ENCODE measurements at places on chromosomes 12 and 14.

DNA sequence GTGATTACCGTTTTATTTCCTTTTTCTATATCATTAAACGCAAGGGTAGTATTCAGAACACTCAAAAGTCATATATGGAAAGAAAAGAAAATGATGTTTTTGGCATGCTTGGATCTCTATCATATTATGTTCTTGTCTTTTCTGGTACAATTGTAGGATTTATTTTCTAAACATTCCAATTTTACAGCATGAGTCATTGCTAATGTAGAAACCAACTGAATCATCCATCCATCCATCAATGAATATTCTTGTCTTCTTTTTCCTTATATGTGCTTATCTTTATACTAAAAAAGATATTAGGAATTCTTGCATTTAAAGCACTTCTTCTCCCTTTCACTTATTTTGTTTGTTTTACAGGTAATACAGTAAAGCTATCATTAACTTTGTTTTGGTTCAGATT is 20.4 kb upstream of the AMIGO2 start:
- no peak for DNase-seq

DNA sequence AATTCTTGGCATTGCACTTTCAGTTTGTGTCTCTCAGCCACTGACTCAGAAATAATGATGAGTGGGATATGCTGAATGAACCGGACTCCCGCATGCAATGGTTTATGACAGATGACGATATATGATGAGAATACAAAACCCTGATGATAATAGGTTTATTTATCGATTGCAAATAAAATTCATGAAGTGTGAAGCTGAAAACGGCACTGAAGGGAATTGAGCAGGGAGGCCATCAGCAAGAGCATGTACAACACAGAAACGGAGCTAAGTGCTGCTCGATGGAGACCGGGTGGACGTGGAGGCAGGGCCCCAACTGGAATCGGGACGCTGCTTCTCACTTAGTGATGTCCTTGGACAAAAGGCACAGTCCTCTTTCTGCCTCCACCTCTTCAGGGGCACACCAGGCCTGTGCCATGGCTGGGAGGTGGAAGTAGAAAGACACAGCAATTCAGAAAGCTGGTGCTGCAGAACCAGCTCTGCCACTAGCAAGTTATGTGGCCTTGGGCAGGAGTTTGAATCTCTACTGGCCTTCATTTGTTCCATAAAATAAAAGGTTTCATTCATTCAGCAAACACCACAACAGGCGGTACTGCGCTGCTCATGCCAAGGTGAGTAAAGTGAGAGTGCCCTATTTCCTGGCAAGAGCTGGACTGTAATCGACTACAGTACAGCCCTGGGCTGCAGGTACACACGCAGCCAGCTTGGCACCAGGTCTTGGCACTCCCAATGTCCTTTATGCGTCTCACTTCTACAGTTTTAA is 117.0 kb downstream of the EGLN3 start:
- DNase-seq, result no peak

- DNase-seq, result no peak
These were observed 240.4 kb upstream of the MGAT4C start for GRCh38 chr12:86496595-86496994.

GRCh38 chr12:53453953-53454640 is 2.2 kb downstream of the PCBP2 start:
- DNase-seq, result no peak

- DNase-seq, result no peak
These were observed 17.2 kb downstream of the NTN4 start for GRCh38 chr12:95773320-95773719.

- no peak for DNase-seq
These were observed 181.4 kb upstream of the BMP4 start for GRCh38 chr14:54138024-54138353.

DNA sequence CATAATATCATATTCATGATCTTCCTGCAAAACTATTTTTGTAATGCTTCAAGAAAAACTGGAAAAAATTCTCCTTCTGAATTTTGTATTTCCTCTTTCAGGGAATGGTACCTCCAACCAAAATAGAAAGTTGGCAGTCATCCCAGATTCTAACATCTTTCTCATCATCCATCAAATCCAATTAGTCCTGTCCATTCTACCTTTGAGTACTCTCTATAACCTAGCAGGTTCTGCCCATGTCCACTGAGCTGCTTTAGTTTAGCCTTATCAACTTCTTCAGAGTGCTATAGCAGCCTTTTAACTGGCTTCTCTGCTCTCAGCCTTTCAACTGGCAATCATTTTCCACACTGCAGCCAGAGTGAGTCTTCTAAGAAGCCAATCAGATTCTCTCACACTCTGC is 236.2 kb downstream of the AKAP6 start:
- DNase-seq, result no peak

DNA sequence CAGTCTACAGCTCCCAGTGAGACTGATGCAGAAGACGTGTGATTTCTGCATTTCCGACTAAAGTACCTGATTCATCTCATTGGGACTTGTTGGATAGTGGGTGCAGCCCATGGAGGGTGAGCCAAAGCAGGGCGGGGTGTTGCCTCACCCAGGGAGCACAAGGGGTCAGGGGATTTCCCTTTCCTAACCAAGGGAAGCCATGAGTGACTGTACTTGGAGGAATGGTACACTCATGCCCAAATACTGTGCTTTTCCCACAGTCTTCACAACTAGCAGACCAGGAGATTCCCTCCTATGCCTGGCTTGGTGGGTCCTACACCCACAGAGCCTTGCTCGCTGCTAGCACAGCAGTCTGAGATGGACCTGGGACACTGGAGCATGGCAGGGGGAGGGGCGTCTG is 21.0 kb upstream of the ABCC9 start:
- no peak for DNase-seq

- no peak for DNase-seq
These were observed 162.7 kb upstream of the CNOT2 start for GRCh38 chr12:70080566-70080965.

GRCh38 chr12:89781156-89781555 is 72.5 kb upstream of the ATP2B1 start:
- DNase-seq, result no peak

GRCh38 chr12:25404955-25405354 is 148.1 kb downstream of the LMNTD1 start:
- no peak for DNase-seq

DNA sequence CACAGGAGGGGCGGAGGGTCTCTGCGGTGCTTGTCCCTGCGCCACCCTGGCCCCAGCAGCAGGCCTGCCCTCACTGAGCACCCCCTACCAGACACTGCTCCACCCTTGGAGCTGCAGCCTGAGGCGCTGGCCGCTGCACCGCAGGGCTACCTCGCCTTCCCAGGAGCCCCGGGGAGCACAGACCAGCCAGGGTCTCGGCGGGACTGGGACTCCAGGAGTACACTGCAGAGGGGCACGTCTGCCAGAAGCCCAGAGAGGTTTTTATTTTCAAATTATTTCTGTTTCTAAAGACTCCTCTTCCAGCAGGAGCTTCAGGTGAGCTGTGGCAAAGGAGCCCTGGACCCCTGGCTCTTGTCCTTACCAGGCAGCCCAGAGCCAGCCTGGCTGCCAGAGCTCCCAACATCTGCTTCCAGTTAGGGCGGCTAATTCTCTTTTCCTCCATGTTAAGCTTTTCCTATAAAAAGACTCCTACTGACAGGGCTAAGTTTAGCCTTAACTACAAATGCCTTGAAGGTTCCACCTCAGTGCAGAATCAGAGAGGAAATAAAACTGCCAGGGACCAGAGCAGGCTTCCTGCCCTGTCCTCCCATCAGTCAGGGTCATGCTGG is 26.4 kb downstream of the DEGS2 start:
- DNase-seq, result no peak

GRCh38 chr14:92135269-92135668 is 13.5 kb downstream of the CPSF2 start:
- no peak for DNase-seq

GRCh38 chr12:116662612-116663144 is 75.2 kb downstream of the SPRING1 start:
- DNase-seq, result no peak

- DNase-seq, result no peak
These were observed 4.1 kb downstream of the KCTD10 start for GRCh38 chr12:109473006-109473405.

DNA sequence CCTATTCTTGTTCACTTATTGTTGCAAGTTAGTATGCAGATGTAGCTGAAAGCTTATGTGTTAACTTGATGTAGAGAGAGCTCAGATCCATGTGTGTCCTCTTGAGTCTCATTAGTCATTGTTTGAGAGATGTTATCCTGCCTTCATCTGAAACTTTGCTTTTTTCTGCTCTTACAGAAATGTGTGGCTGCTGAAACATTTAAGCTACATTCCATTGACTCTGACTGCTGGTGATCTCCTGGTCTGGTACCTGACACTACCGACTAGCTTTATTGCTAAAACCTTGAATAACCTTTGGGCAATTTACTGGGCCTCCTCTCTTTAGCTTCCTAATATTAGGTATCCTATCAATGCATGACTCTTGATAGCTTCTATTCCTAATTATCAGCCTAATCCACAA is 705.6 kb upstream of the FOXG1 start:
- no peak for DNase-seq

DNA sequence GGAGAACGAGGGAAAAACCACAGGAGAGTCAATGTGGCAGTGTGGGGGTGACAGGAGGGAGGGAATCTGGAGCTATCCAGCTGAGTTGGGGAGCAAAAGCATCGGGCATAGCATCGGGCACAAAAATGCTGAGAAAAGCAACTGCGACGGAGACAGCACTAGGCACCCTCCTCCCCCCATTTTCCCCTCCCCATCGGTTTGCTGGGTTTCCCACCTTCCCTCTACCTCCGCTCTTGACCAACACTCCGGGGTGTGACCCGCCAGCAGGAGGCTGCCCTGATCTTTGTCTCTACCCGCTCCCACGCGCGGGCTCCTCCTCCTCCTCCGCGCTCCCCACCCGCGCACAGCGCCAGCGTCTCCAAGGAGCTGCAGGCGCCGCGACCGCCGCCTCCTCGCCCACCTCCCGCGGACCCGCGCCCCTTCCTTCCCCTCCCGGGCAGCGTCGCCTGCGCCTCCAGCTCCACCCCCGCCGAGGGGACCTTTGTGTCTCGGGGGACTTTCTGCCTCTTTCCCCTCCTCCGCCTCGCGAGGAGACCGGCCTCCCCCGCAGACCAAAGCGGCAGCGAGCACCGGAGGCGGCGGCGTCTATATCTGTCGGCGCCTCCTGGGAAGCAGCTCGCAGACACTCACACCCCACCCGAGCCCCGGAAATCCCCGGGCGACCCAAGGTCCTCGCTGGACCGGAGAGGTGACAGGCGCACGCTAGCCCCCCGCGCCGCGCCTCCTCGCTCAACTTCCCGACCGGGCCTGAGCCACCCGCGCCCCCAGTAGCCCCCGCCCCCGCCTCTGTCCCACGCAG is 920 bp downstream of the CDK17 start:
- DNase-seq, result peak; percentile 65

GRCh38 chr12:103810111-103810510 is 30.9 kb downstream of the NT5DC3 start:
- no peak for DNase-seq

GRCh38 chr14:99137913-99138571 is 134.0 kb downstream of the BCL11B start:
- DNase-seq, result no peak

GRCh38 chr12:41103614-41104013 is 84.5 kb upstream of the PDZRN4 start:
- no peak for DNase-seq

DNA sequence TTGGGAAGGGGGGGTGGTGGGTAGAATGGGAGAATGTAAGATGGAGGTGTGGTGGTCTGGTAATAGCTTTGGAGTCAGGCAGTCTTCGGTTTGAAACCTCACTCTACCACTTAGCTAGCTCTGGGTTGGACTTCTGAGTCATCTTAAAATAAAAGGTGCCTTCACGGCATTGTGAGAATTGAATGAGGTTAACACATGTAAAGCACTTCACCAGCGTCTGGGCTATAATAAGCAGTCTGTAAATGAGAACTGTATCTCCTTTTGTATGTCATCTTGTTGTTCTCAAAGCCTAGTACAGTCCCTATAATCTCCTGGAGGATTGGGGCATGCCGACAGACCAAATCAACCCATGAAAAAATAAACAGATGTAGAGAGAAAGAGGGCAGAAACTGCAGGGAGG is 11.2 kb downstream of the C2CD5 start:
- no peak for DNase-seq

GRCh38 chr14:68423686-68424085 is 369.2 kb downstream of the ZFP36L1 start:
- no peak for DNase-seq

- no peak for DNase-seq
These were observed 142.6 kb upstream of the PDZRN4 start for GRCh38 chr12:41045509-41045908.

GRCh38 chr14:82528016-82528415 is 994.4 kb upstream of the SEL1L start:
- DNase-seq, result no peak

- no peak for DNase-seq
These were observed 157.9 kb downstream of the PELI2 start for GRCh38 chr14:56276108-56276507.

DNA sequence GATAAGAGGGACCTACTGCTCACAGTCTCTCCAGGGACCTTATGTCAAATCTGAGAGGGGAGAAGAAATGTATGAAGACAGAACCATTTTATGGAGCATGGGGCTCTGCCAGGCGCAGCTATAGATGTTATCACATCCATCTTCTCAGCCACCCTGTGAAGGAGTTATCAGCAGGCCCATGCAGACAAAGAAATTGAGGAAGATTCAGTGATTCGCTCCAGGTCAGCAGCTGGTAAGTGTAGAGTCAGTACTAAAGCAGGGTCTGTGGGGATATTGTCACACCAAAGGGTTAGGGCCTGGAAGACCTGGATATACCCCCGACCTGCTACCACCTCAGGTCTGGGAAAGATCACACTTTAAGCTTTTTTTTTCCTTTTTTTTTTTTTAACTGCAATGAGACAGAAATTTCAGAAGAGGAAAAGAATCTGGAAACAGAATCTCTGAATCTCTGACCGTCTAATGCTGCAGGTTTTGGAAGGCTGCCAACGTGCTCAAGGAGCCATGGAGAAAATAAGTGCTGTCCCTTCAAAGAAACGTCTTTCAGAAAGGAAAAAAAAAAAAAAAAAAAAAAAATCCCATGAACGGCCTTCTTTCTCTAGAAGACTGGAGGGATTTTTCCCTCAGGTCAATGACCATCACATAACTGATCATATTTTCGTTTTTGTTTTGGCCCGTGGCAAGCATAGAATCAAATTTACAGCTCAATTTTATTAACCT is 73.3 kb upstream of the PLEKHG7 start:
- DNase-seq, result no peak

GRCh38 chr12:60071759-60072191 is 475.9 kb downstream of the SLC16A7 start:
- DNase-seq, result no peak

GRCh38 chr12:130088504-130088903 is 73.8 kb upstream of the FZD10 start:
- DNase-seq, result no peak

DNA sequence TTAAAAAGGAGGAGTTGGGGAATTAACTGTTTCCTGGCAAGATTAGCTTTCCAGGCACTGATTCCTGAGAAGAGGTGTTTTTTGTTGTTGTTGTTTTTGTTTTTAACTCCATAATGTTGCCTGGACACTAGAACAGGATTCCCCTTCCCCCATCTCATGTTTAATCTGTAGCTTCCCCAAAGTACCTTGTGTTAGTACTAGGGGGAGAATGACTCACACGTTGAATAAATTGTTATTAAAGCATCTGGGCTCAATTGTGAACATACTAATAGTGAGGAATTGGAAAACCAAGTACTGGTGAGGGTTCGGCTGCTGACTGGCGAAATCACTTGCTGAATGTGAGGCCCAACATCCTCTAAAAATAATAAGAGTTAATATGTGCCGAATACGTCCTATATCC is 1.3 kb upstream of the GNG2 start:
- DNase-seq, result no peak

Data from stimulated activated CD4-positive, alpha-beta T cell treated with anti-CD3 and anti-CD28 coated beads, Interleukin-4, amount 100 ng/mL, for 4 hours (primary cell).